ENCODE measurements at places on chromosomes 12 and 14.

- DNase-seq, result no peak
These were observed 21.9 kb downstream of the OS9 start for GRCh38 chr12:57715786-57716185.

GRCh38 chr14:62304257-62304656, 542.0 kb downstream of the SNAPC1 start:
- DNase-seq, result no peak

DNA sequence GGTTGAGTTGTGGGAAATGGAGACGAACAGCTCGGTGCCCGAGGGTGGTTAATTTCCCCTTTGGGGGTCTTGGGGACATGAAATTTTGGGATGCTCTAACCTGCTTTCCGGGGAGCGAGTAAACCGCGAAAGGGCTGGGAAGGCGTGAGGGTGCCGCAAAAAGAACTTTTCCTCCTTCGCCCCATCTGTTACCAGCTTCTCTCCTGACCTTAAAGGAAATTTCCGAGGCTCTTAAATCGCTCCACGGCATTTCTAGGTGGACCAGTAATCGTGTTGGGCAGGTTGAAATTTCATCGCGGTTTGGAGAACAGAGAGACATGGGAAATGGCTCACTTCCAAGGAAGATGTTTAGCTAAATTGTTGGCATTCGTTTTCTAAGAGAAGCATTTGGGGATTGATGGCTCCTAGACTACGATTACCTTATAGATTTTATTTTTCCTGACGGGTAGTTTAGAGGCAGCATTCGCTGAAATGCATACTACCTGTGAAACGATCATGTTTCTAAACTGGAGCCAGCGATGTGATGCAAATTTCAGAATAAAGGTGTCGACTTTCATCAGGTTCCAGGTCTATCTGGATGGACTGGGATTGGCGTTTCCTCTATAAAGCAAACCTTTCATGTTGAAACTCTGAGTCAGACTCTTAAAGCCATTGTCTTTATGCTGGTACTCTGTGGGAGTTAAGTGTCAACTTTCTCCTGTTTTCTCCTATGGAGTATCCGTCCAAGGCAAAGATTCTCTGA, 414.5 kb downstream of the PCNX1 start:
- DNase-seq, result peak; percentile 54

- DNase-seq, result no peak
These were observed 132.7 kb upstream of the PARP11 start for GRCh38 chr12:4005851-4006430.

- peak; percentile 69 for DNase-seq
These were observed 50.8 kb upstream of the MAX start for GRCh38 chr14:65153101-65153500.
